Esophagus muscularis mucosa (tissue), 4 donors: ENCODE measurements at places on chromosomes 4 and X.

DNA sequence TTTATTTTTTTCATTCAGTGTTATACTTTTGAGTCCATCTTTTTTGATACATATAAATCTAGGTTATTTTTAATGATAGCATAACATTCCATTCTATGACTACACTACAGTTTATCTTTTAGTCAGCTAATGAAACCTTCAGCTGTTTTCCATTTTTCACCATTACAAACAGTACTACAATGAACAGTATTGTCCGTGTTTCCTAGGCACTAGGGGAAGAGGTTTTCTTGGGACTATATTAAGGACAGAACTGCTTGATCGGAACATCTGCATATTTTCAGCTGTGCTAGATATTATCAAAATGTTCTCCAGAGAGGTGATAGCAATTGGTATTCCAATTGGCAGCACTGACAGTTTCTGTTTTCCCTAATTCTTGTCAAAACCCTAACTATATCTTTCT, 44.3 kb upstream of the HCCS start:
- DNase-seq = no peak

DNA sequence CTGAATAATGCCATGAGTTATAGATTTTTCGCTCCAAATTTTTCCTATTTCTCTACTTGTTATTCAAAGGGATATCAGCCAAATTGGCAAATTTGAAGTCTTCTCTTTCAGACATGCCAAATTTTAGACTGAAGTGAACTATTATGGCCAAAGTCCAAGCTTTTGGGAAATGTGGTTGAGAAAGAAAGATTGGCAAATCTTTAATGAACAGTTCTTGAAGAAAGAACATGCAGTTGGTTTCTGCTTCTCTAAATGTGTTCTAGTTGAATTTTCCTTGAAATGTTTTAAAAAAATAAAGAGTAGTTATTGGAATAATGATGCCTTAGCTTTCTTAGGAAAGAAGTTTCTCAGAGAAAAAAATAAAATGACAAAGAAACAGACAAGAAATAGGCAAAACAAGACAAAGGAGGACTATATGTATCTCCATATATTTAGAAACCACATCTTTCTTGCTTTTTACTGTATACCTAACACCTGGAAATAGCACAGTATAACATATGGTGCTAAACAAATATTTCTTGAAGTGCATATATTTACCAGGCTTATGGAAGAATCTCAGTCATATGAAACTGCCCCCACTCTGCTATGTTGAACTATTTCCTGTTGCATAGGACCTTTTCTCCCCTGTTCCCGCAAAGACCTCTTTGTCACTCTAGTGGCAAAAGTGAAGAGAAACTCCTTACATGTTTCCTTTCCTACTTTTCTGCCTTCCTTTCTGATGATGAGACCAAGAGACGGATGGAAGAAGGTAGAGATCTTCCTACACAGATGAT, 250.0 kb downstream of the ARHGAP24 start:
- DNase-seq = no peak

DNA sequence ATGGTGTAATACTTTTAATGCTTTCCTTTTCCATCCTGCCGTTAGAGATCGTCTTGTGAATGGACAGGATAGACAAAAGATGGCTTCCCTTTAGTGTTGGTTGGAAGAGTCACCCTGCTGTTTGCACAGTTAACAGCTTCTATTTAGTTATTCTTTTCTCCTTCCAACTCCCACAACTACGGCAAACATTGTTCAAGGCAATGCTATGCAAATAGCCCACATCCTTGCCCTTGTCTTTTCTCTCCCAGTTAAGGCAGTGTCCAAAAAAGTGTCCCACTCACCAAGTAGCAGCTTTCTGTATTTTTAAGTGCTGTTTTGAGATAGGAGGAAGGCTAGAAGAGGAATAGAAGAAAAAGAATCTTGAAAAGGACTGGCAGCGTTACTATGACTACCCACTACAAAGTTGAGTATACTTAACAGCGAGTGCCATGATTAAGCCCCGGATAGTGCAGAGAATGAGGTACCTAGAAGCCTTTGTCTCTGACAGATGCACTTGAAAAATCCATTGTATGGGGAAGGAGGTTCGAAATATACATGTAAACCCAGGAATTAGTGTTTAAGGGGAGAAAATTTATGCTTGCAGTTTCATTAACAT, 12.1 kb upstream of the RUFY3 start:
- no peak for DNase-seq

GRCh38 chrX:39688576-39689375, 409.0 kb downstream of the BCOR start:
- no peak for DNase-seq

DNA sequence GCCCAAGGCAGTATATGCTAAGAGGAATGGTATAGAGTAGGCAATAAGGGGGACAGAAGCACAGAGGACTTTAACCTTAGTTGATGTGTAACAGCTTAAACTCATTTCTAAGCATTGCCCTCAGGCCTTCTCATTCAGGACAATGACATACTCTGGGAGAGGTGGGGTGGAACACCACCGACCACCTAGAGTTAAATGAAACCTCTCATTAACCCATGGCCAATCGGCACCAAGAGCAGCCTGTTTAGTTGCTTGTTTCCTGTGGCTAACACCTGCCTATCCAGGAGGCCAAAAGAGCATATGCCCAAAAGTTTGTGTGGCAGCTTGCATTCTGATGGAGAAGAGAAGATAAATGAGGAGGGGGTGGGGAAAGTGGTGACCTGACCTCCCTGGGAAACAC, 88.7 kb upstream of the PLAC1 start:
- DNase-seq = no peak

- no peak for DNase-seq
Measured at GRCh38 chr4:120633810-120634209, 288.7 kb downstream of the PRDM5 start.

DNA sequence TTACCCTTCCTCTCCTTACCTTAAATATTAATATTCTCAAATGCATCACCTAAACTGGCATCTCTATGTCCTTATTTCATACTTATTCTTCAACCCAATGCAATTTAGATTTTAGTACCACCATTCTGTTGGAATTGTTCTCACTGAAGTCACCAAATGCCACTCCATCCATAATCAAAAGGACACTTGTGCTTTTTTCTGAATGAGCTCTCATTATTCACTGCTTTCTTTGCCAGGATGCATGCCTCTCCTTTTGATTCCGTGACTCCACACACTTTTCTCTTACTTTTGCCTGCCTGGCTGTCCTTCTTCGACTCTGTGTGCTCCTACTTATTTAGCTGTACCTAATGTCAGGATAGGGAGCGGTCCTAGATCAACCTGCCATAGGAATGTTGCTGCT, 633.1 kb upstream of the BOD1L1 start:
- DNase-seq = no peak
